Activated T-cell treated with anti-CD3 and anti-CD28 coated beads, Interleukin-2, amount 50 U/mL, for 48 hours (primary cell): ENCODE measurements at places on chromosomes 4 and X.

DNA sequence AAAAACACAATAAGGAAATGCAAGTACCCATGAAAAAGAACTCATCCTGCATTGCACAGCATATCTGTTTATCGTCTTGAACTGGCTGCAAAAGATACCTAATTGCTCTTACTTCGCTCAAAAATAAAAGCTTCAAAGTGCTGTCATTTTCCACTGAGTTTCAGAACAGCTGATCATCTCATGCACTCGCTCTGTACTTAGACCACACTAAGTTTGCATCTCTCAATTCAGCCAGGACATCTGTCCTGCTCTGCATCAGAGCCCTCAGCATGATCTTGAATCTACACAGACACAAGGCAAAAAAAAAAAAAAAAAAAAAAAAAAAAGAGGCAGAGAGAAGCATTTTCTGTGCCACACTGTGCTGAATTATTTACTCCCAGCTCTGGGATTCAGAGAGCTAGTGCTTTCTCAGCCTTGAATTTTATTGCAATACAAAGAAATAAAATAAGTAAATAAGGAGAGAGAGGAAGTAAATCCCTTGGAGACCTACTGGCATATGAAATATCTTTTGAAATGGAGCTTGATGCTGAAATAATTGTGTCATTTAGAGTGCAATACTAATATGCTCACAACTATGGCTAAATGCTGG, 81.3 kb downstream of the PPP1R2C start:
- DNase-seq, result no peak

GRCh38 chr4:20252656-20253282, 1.1 kb downstream of the SLIT2 start:
- DNase-seq, result peak; percentile 17

GRCh38 chrX:776529-777230, 146.1 kb downstream of the SHOX start:
- DNase-seq, result no peak

DNA sequence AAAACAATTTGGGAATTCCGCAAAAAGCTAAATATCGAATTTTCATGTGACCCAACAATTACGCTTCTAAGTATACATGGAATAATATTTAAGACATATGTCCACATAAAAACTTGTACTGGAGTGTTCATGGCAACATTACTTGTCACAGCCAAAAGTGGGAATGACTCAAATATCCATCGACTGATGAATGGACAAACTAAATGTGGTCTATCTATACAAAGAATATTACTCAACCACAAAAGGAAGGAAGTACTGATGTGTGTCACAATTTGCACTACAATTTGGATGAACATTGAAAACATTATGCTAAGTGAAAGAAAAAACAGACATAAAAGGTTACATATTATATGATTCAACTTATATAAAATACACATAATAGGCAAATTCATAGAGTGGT, 71.9 kb downstream of the AFF2 start:
- DNase-seq, result no peak

DNA sequence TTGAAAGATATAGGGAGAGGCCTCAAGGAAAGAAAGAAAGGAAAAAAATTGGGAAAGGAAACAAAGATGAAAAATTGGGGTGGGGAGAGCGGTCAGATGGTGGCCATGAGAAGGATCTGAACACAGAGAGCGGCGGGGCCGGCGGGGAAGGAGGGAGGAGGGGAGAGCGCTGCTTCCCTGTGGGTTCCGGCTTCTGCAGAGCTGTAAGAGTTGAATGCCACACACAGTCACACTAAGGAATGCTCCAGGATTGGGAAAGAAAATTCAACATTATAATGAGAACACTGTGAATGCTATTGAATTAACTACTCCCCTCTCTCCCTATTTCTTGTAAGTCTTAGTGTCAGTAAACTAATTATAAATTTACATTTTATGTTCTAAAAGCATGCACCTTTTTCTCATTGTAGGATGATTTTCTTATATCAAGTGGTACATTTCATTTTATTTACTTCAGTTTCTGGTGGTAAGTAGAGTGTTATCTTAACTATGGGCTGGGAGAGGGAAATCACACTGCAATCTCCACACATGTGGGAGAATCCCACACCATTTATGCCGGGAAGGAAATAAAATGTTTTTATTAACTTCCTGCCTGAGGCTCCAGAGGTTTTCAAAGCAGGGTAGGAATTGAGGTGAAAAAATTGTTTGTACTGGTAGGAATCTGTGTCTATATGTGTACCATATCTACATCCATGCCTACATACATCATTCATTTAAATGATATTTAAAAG, 904 bp downstream of the F11 start:
- DNase-seq, result no peak

GRCh38 chrX:20712811-20713210, 446.1 kb upstream of the RPS6KA3 start:
- DNase-seq, result no peak

GRCh38 chr4:90211174-90211573, 84.0 kb downstream of the CCSER1 start:
- no peak for DNase-seq

DNA sequence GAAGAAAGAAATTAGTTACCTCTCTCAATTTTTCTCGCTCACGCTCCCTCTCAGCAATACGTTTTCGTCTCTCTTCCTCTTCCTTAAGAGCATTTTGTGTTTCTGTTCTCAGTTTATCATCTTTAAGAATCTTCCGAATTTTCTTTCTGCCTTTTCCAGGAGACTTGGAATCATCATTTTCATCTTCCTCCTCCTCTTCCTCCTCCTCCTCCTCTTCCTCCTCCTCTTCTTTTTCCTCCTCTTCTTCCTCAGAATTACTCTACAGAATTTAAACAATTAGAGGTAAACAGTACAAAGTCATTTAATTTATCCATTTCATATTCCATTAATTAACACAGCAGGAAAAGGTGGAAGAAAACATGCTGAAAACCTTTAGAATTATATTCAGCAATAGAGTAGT, 133.9 kb downstream of the ATRX start:
- DNase-seq, result no peak

- DNase-seq, result no peak
Observed at GRCh38 chr4:123299212-123299691, 97.3 kb upstream of the SPRY1 start.

- DNase-seq, result peak; percentile 40
Observed at GRCh38 chr4:26020083-26020668, 106.2 kb downstream of the SMIM20 start.

DNA sequence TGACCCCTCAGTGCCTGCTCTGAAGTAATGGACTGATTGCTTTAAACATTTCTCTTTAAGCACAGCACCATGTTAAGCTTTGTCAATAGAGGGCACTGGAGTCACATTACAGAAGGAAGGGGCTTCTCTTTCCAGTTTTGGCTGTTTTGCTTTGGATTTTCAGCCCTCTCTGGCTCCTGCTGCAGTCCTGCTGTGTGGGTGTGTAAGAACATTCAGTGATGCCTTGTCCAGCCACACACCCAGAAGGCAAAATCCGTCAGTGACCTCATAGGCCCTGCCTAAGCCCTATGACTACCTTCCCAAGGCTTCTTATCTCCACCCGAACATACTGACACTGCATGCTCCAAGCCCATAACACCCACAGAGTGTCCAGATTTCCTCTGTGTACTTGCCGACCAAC, 215.3 kb upstream of the CTSO start:
- no peak for DNase-seq

GRCh38 chrX:136157187-136157586, 9.9 kb downstream of the FHL1 start:
- DNase-seq, result no peak

GRCh38 chrX:131792789-131793462, 230.2 kb upstream of the STK26 start:
- peak; percentile 85 for DNase-seq

- no peak for DNase-seq
Observed at GRCh38 chrX:55697381-55697780, 20.2 kb upstream of the RRAGB start.

- DNase-seq, result no peak
Observed at GRCh38 chr4:126451237-126451873, 1136.6 kb downstream of the FAT4 start.

GRCh38 chr4:7146786-7147115, 45.6 kb upstream of the SORCS2 start:
- no peak for DNase-seq

DNA sequence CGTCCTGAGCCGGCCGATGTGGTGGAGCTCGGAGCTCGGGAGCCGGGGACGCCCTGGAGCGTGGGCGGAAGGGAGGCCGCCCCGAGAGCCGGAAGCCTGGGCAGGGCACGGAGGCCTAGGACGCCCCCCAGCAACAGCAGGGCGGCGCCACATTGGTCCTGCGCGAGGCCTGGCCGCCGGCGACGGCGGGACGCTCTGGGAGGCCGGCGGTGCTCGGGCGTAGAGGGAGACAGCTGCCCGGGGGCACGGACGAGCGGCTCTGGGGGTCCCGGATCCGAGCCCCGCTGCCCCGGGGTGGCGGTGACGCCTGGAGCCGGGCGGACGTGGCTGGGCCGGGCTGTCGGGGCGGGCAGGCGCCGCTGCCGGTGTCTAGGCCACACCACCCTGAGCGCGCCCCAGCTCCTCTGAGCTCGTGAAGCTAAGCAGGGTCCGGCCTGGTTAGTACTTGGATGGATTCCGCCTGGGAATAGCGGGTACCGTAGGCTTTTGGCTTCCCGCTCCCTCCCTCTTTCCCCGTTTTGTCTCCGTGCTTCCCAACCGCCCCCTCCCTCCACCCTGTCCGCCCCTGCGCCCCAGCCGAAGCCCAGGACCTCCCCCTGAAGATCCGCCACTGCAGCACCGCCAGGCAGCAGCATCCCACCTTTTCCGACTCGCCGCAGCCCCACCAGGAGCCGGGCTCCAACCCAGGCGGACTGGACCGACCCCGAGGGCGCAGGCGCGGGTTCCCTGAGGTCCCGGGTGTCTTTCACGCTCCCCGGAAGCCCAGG, 12.1 kb downstream of the FRG2 start:
- DNase-seq, result peak; percentile 31

DNA sequence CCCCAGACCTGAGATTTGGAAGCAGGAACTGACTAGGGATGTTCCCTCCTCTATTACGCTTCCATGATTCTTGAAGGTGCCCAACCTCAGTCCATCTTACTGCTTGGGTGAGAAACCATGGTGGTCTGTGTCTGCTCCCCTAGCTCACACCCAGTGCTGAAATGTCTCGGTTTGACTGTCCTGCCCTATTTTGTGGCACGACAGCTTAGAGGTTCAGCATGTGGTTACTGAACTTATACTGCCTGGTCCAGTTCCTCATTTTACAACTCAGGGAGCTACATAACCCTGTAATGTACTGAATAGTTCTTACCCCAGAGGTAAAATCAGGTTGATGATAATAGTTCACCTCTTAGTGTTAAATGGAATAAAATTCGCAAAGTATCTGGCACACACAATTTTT, 203.1 kb downstream of the RBM46 start:
- DNase-seq, result no peak

- no peak for DNase-seq
Observed at GRCh38 chr4:40507977-40508376, 121.7 kb downstream of the RBM47 start.

GRCh38 chrX:17859609-17860178, 1.4 kb downstream of the RAI2 start:
- no peak for DNase-seq

GRCh38 chrX:106168107-106168506, at the start of gene PWWP3B:
TSS of gene PWWP3B (plus strand) at chrX:106168305. CDS start at chrX:106205433, 37,128 bp downstream.
- no peak for DNase-seq

DNA sequence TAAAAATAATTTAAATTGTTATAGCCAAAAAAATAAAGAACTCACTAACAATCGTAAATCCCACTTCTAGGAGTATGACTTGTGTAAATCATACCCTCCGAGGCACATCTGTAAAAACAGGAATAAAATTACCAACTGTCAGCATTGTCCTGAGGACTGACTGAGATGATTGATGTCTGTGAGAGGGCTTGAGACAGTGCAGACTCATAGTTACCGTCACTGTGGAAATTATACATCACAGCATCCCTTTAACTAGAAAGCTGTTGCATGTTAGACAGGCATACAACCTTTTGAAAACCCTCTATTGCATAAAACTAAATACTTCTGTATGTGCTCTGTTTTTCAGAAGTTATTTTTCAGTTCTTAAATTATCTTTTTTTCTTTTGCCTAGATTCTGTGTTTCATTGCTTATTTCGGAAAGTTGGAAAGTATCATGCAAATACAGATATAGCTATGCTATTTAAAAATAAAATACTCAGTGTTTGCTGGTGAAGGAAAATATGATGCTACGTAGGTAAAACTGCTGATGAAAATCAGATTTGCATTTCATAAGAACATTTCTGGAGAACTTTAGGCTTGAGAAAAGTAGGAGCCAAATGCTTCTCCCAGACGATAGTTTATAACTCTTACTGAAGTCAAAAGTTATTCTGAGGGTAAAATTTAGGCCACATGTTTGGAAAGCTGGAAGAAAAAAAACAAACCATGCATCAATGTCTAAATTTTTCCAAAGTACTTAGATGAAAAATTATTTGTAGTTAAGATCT, 13.6 kb upstream of the RBPJ start:
- no peak for DNase-seq

GRCh38 chrX:39631276-39632229, 466.2 kb downstream of the BCOR start:
- DNase-seq, result no peak

- DNase-seq, result peak; percentile 22
Observed at GRCh38 chr4:57110640-57111511, 691 bp upstream of the IGFBP7 start.

- DNase-seq, result no peak
Observed at GRCh38 chrX:149370097-149370496, 135.0 kb downstream of the IDS start.

- no peak for DNase-seq
Observed at GRCh38 chr4:55439023-55439422, 43.3 kb downstream of the TMEM165 start.

DNA sequence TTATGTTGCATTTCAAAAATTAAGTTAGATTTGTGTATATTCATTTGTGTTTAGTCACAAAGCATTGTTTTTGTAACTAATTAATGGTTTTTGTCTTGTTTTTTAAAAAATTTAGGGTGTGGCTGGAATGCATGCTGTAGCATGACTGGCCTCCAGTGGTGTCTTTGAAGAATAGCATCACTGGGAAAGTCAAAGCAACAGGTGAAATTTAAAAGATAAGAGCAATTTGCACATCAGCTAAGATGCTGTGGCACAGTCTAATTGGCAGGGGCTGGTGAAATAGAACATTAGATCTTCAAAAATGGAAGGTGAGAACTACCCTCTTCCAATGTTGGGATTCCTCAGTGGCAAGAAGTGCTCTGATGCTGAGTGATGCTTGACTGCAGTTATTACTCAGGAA, 45.3 kb downstream of the ANK2 start:
- DNase-seq, result no peak

GRCh38 chr4:153004081-153004850, 68.1 kb downstream of the FHDC1 start:
- no peak for DNase-seq

DNA sequence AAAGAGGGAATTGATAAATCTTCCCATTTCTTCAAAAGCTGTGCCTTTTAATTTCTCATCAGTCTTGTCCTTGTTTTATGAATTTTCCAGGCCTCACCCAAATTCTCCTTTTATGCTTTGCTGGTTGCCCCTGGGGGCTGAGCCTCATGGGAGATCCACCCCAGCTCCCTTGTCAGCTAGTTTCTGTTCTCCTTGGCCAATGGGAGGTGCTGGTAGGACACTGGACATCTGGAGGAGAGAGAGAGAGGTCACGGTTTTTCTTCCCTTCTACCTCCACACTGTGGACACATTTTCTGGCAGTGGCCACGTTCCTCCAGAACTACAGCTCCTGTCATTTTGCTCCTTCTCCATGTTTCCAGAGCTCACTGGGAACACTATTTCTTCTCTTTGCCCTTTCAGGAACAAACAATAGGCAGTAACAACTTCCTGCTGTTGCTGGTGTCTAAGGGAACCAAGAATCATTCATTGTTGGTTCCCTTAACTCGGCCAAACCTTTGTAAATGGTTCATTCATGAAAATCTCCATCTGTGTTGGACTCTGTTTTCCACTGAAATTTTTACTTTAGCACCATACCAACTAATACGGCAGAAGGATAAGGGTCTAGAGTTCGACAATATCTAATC, 334.5 kb downstream of the GPAT3 start:
- no peak for DNase-seq
